ENCODE measurements at places on chromosomes 3 and 15.

GRCh38 chr3:140206196-140207040 lies 271.4 kb downstream of the CLSTN2 start:
- DNase-seq, result peak; percentile 11

- DNase-seq, result no peak
Measured at GRCh38 chr3:139530717-139531116, 8.8 kb downstream of the RBP1 start.

- no peak for DNase-seq
Measured at GRCh38 chr3:194460566-194460965, 26.2 kb downstream of the ATP13A3 start.

DNA sequence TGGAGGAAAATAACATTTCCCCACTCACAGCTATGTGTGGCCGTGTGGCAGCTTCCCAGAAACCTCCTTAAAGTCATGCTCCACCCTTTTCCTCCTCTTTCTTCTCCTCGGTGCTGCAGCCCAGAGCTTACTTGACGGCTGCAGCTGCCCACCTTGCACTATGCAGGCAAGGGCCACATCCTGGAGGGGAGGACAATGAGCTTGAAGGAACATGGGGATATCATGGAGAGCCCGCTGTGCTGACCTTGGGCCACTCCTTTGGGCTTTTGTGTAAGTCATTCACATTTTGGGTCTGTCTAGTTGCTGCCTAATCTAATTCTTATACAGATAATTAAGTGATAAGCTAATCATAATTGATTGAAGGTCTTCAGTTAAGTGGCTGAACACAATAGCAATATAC lies 28.0 kb downstream of the PRR20G start:
- DNase-seq, result no peak

DNA sequence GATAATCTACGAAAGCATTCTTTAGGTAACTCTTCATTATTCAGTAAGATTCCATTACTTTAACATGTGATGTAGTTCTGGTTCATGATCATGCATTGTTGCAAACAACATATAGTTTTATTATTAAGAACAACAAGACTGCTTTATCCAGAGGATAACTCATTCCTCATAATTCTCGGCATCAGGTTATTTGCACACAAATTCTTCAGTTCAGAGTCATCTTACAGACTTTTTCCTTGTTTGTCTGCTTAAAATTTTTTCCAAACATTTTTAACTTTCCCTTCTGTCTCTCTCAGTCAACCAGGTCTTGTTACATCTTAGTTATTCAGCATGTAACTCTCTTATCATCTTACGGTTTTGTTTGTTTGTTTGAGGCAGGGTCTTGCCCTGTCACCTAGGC lies 60.1 kb downstream of the VGLL3 start:
- DNase-seq, result no peak

DNA sequence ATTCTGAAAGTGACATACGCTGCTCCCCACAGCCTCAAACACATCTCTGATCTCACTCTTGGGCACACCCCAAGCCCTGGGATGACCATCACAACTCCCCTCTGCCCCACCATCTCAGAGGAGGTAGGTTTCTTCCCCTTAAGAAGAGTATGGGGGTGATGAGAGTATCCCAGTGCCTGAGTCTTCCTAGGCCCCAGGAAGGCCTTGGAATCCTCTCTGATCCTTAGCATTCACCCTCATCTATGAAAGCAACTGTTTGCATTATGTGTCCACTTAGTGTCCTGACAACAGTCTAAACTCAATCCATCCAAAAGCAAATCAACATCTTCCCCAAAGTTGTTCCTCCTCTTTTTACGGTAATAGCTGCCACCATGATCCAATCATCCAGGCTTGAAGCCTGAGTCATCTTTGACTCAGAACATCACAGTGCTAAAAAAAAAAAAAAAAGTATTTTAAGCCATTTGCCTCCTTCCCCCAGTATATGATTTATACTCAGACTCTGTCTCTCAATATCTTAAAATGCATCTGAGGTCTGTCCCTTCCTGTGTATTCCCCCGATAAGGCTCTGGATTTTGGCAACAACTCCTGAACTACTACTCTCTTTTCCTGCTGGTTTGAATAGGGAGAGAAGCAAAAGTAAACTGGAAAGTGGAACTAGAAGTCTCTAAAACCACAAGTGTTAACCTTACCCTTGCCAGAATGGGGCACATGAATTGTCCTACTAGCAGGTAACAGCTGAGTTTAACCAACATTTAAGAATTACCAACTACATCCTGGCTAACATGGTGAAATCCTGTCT lies 22.5 kb downstream of the POPDC2 start:
- peak; percentile 40 for DNase-seq
